ENCODE measurements at places on chromosomes 3 and 15.

DNA sequence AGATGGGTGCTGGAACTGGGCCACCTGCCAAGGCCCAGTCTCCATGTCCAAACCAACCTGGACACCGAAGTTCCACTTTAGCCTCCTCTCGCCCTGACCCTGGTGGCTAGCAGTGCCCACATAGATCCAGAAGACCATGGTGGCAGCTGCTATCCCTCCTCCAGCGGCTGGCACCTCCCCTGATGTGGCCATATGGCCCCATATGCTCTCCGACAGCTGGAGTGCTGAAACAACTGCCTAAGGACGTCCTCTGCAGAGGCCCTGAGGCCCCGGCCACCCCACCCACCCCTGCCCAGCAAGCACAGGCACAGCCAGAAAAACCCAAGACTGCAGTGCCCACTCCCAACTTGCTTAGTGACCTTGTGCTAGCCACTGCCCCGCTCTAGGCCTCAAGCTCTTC is 182.3 kb upstream of the LINGO1 start:
- DNase-seq, result no peak

DNA sequence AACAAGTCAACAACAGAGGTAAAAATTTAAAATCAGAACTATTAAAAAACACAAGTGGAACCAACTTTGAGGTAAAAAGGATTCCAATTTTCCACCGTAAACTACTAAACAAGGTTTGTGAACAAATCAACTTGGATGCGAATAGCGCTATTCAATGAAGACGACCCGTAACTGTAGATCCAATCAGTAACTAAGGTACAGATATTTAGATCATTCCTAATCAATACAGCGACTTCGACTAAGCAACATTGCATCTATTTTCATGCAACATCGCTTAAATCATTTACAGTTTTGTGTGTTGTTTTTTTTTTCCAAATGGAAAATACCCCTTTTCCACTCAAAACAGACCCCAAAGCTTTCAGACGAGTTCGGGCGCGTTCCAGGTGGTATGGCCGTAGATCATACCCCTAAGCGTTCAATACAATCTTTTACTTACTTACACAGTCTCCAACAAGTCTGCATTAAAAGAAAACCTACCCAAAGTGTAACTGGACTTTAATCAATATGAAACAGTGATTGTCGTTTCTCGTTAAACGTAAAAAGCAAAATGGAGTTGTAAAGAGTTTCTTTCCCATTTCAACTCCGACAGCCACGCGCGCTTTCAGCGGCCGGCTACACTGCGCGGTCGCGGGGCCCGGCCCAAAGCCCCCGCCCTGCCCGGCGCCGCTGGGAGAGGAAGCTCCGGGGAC is 786 bp downstream of the RHOA start:
- DNase-seq, result no peak

DNA sequence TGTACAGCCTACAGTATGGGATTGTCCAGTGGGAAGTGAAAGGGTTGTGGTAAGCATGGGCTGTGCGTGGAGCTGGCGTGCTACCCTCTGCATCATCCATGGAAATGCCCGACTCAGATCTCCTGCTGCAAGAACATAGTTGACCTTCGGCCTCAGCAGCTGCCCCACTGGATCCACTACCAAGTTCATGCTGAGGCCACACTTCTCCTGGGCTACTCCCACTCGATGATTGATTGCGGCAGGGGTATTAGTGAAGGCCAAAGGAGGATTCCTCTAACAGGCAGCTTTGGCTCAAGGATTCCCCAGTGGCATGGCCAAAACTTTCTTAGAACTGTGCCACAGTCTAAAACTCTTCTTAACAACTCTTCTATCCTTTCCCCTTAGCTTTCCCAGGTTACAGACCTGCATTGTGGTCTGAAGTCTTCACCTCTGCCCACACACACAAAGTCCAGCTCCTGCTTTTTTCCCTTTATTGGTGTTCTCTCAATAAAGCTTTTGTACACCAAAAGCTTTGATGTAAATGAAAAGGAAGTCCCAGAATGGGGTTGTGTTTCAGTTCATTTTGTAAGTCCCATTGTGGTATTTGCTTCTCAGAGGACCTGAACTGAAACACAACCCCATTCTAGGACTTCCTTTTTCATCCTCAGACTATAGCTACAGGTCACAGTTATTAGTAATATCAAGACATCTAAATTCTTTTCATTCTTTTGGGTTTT is 4.9 kb upstream of the TBC1D5 start:
- no peak for DNase-seq

- no peak for DNase-seq
These were observed 206.1 kb upstream of the PROK2 start for GRCh38 chr3:71991046-71991445.

DNA sequence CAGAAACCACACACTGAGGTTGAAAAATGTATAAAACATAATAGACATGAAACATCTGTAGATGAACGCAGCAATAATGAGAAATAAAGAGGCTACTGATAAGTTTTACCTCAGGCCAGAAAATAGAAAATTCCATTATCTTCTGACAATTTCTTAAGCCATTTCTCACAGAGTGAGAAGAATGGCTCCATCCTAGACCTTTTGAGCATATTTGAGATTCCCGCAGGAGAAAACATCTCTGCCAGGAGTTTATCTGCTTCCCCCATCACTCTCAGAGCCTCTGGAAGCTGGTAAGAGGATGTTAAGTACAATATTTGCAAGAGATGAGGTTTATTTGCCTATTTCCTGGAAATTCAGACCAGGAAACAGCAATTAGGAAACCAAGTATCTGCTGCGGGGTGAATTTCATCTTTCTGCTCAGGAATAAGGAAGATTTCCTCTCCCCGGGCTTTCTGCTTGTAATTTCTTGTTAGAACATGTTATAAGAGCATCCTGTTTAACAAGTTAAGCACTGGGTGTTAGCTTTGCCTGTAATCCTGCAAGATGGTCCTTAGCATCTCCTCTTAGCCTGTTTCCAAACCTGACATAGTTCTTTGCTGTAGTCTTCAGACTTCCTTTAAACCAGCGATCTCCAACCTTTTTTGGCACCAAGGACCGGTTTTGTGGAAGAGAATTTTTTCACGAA is 54.8 kb downstream of the ATP13A4 start:
- no peak for DNase-seq

- no peak for DNase-seq
These were observed 28.8 kb downstream of the CGNL1 start for GRCh38 chr15:57405133-57405532.

DNA sequence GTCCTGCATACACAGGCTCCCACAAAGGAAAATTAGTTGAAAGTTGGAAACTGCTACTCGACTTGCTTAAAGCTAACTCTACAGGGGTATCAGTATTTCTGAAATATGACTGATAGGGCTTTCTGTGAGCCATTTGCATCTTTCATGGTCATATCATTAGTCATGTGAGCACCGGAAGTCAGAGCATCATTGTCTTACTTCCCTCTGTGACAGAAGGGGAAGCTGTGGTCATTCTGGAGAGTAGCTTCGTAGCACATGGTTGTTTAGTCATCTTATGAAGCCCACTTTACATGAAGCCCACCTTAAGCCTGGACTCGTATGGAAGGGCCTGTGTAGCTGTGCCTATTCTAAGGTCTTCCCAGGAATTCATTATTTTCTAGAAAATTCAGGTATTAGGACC is 69.0 kb downstream of the COL6A5 start:
- DNase-seq, result no peak

DNA sequence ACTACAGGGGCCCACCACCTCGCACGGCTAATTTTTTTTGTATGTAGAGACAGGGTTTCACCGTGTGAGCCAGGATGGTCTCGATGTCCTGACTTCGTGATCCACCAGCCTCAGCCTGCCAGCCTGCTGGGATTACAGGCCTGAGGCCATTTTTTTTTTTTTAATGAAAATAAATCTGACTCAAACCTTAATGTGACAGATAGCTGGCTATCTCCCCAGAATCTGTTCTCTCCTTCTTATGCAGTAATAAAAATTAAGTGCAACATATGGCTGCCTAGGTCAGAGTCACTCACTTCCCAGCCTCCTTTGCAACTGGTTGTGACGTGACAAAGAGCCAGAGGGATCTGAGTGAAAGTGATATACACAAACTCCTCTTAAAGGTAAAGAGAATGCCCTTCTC is 53.0 kb downstream of the ZNF148 start:
- no peak for DNase-seq

DNA sequence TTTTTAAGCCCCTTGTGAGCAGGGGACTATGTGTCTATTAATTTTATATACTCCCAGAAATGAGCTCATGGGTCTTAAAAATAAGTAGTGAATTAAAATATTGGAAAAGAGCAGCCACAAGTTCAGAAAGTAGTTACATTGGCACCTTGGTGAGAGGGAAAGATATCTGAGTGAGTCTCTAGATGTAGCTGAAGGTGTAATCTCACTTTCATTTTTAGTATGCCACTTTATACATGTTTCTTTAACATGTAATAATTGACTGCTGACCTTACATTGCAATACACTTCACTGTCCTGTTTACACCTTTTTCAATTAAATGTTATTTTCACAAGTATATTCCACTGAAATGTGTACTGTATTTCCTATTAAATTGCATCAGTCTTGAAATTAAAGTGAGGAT is 12.1 kb upstream of the PAK6 start:
- DNase-seq, result no peak

- no peak for DNase-seq
These were observed 3.3 kb downstream of the ZWILCH start for GRCh38 chr15:66508293-66508883.

All from cardiac fibroblast (primary cell).